ENCODE measurements at places on chromosomes 12 and 14.
A peak's percentile ranks its signal among the peaks of the same experiment; 100 is the strongest.

DNA sequence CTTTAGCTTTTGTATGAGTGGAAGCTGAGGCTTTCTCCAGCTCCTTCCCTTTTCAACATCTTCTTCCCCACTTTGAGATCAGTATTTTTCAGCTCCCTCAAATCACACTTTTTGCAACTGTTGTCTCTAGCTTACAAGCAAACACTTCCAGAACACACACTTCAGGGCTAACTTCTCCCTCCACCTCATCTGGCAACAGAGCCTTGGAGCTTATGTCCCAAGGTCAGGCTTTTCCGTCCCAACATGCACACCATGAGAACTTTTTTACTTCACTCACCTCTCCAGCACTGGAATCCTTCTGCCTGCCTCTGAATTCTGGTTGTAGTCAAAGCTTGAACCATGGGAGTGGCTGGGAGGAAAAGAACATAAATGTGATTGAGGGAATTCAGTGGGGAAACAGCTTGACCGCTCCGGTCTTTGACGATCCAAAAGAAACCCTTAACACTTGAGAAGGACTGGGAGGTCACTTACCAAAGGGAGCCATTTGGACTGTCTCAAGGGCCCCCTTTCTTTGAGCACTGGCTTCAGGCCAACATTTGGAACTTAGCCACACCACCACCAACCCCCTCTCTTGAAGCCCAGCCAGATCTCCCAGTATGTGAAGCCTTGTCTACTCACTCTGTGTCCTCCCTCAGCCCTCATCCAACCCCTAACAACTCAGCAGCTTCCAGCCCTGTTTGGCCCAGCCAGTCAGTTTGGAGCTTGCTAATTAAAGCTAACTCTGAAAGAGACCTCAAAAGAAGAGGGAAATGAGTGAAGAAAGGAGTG, 3.9 kb upstream of the BLOC1S1 start:
- no peak for DNase-seq

GRCh38 chr14:64573109-64573508, 23.3 kb downstream of the PPP1R36 start:
- DNase-seq = no peak

DNA sequence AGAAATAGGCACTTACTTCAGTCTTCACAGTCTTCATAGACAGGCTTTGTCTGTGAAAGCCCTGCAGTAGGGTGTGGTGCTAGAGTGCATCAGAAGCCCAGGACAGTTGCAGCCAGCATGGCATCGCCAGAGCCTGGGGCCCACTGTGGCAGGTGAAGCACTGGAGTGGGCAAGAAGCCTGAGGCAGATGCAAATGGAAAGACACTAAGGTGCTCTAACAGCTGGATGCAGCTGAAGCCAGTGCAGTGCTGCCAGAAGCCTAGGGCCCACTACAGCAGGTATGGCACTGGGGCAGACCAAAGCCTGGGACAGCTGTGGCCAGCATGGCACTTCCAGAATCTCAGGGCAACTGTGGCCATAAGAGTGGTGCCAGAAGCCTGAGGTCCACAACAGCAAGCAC, 358.6 kb downstream of the SYT1 start:
- DNase-seq = no peak

DNA sequence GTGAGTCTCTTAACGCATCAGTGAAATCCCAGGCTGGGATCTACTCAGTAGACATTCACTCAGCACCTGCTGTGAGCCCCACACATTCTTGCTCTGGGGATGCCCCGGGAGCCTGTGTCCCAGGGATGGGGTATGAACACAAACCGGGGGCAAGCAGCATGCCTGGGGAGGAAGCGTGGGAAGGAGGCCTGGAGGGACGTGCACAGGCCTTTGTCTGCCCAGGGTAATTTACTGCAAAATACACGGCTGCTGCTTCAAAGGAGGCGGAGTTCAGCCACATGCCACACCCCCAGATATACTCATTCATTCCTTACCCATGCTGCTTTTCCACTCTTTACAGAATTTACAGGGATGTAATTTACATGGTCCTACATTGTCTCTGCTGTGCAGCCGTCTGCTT, 187.8 kb downstream of the ADGRD1 start:
- DNase-seq = no peak

GRCh38 chr12:6318440-6318879, 8.0 kb downstream of the PLEKHG6 start:
- DNase-seq = no peak

- no peak for DNase-seq
Observed at GRCh38 chr12:108367436-108367835, 28.3 kb upstream of the CMKLR1 start.

DNA sequence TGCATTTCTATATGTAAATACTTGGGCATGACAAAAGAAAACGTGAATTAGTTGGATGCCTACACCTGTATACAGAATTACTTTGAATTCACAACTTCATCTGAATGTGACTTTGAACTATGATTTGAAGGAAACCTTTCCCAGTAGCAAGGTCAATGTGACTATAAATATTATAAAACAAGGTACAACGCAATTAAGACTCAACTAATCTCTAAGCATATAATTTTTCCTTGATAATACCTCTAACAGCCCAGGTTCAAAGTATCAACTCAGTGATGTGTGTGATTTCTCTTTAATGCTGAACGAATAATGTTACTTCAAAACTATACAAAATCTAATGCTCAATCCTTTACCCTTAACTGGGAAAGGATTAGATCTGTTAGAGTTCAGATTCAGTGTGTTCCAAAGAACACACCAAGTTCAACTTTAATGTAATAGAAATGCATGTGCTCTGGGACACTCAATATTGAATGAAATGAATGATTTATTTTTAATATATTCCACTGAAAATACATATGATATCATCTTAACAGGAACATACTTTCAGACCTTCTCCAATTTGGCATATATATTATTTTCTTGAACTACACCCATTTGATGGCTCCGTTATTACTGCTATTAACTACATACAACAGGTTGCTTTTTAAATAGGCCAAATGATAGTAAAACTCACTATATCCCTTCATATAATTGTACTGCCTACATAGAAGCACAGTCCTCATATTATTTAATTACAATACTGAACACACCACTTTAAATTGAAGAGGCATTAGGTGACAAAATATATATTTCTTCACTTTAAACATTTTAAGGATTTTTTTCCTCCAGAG, 40.1 kb upstream of the MTERF2 start:
- DNase-seq = no peak

DNA sequence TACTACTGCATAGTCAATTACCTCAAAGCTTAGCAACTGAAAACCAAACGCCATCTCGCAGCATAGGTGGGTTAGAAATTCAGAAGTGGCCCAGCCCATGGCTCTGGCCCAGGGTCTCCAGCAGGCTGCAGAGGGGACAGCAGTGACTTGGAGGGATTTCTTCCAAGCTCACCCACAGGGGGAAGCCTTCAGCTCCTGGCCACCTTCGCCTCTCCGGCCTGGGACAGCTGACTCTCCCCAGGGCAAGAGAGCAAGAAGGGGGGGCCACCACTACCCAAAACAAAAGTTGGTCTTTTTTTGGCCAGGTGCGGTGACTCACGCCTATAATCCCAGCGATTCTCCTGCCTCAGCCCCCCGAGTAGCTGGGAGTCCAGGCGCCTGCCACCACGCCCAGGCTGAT, 32.2 kb upstream of the ANKRD9 start:
- DNase-seq = no peak

GRCh38 chr14:102063109-102063807, 23.6 kb downstream of the HSP90AA1 start:
- peak; percentile 35 for DNase-seq

- no peak for DNase-seq
Observed at GRCh38 chr14:74444866-74445265, 18.9 kb upstream of the SYNDIG1L start.

- no peak for DNase-seq
Observed at GRCh38 chr14:74949191-74949601, 6.2 kb downstream of the PGF start.

- DNase-seq = no peak
Observed at GRCh38 chr14:102811971-102812370, 34.7 kb downstream of the TRAF3 start.

DNA sequence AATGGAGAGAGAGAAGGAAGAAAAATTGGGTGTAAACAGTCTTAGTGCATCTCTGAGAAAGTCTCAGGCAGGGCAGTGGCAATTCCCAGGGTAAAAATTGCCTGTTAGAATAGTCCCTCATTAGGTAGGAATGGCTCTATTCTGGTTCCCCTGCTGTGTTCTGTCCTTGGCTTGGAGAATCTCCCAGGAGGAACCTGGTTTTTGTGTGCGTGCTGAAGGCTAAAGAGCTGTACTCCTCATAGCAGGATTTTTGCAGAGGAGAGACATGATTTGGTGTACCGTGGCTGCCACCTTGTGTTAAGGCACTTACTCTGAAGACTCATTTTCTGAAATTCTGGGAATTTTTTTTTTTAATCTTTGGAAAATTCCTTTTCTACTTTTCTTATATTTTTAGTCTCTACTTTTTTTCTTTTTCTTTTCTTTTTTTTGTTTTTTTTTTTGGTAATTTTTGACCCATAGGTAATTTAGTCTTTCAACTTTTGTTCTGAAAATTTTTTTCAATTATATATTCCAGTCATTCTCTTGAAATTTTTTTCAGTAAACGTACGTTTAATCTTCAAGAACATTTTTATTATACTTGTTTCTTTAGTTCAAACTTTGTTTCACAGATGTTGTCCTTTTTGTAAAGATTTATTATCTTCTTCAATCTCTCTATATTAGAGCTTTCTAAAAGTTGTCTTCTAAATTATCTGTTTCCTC, 63.8 kb downstream of the FBXO33 start:
- no peak for DNase-seq

GRCh38 chr14:93103392-93104080, 12.2 kb downstream of the ITPK1 start:
- peak; percentile 27 for DNase-seq

DNA sequence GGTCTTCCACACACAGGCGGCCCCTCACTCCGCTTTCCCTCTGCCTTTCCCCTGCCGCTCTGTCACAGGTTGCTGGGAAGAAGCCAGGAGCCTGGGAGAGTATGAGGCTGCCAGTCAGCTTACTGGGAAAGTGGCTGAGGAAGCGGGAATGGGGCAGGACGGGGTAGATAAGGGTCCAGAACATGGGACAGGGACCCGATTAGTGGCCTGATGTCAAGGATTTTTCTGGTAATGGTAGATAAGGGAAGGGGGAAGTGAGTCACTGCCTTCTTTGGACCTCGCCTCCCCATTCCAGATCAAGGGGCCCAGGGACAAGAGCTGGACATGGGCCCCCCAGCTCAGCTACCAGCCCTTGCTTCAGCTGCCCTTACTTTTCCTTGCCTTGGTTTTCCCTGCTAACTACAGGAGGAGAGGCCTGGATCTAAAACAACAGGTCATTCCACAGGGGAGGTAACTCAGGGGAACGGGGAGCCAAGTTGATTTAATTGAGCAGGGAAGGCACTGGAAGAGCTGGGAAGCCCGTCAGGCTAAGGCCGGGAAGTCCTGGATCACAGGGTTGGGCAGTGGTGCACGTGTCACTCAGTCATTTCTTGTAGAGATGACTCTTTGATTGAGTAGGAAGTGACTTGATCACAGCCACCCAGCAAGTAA, 3.5 kb upstream of the LPAR5 start:
- no peak for DNase-seq

DNA sequence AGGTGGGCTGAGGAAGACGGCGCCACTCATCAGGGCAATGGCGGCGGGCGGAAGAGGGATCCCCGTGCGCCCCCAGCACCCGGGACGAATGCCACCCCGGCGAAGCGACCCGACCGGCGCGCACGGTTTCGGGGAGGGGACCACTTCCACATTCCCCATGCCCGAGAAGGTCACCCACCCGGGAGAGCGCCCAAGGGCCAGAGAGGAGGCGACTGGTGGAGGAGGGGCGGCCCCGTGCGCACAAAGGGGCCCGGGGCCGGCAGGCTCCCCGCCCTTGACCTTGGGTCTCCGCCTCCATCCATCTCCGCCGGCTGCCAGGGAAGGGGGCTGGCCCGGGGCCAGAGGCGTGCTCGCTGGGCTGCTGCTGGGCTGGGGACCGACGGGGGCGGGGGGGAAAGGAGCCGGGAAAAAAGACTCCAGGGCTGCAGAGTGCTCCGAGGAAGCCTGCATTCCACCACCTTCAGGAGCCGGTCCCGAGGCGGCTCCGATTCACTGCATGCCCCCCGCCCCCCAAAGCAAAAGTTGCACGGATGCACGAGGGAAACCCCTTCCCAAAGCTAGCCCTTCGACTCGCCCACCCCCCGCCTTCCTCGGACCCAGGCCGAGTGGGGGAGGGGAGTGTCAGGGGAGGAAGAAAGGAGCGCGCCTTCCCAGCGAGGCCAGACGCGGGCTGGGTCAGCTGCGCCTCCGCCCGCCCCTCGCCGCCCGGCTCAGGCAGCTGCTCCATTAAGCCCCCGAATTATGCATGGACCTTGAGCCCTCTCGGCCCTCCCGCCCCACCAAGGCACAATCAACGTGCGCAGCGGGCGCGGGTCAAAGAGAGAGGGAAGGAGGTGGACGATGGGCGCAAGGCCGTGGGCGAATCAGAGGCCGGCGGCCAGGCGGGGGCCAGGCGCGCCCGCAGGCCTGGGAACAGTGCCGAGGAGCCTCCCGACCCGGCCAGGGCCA, 26.2 kb downstream of the BCL11B start:
- no peak for DNase-seq

GRCh38 chr14:22188318-22188717, 400.7 kb downstream of the DAD1 start:
- DNase-seq = no peak

DNA sequence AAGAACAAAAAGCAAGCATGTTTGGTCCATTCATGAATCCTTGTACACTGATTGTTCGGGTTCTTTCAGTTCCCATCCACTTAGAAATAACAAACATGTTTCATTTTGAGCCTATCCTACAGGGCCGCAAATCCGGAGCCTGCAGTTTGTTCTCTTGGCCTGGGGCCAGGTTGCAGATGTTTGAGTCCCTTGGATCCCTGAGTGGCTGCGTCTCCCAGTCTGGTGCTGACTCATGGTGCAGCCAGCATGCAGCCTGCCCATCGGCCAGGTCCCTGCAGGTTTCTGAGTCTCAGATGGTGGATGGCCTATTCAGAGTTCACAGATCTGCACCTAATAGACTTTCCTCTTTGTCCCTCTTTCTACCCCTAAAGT, 1.9 kb upstream of the DYNC1H1 start:
- no peak for DNase-seq

DNA sequence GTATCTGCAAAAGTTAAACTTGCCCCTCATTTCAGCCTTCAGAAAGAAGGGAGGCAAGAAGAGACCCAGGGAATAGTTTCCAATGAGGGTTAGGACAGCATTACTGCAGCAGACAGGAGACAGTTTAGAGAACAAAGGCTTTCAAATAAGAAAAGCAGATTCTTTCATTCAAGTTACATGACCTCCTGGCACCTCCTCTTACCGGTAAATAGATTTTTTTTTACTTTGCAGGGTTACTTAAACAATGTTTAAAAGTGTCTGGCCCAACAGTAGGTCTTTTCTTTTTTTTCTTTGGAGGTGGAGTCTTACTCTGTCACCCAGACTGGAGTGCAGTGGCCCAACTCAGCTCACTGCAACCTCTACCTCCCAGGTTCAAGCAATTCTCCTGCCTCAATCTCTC, 47.1 kb downstream of the SINHCAF start:
- no peak for DNase-seq

GRCh38 chr12:56158926-56159461, 835 bp downstream of the MYL6 start:
- no peak for DNase-seq
